Mesothelial cell of epicardium (in vitro differentiated cells): ENCODE measurements at places on chromosomes 6 and 20.

DNA sequence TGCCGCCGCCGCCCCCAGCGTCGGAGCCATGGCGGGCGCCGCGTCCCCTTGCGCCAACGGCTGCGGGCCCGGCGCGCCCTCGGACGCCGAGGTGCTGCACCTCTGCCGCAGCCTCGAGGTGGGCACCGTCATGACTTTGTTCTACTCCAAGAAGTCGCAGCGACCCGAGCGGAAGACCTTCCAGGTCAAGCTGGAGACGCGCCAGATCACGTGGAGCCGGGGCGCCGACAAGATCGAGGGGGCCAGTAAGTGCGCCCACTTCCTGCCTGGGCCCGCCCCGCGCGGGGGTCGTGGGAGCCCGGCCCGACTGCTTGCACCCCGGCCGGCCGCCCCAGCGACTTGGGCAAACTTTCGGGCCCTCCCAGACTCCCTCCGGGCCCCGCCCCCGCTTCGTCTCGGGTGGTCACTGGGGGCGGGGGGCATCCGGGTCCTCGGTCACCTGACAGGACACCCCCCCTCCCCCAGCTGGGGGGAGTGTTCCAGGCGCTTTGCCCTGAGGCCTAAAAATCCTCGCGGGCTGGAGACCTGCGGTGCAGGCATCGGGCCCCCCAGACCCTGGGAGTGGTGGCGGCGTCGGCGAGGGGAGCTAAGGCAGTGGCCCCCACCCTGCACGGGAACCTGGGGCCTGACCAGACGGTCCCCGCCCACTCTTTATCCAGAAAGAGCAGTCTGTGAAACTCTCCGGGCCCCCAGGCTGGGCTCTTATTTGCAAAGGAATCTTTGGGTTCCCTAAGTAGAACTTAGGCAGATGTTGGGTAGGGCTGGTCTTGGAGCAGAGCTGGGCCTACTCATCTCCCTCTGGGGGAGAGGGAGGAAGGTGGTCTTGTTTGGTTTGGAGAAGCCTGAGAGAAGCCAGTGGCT lies 501 bp downstream of the PLCG1 start:
- DNase-seq: peak; percentile 58

- no peak for DNase-seq
Observed at GRCh38 chr20:3164763-3165410, 5.2 kb upstream of the FASTKD5 start.

GRCh38 chr6:125207956-125208355 lies 54.4 kb downstream of the TPD52L1 start:
- no peak for DNase-seq

GRCh38 chr6:138988469-138988834 lies 399 bp upstream of the REPS1 start:
- DNase-seq: no peak

DNA sequence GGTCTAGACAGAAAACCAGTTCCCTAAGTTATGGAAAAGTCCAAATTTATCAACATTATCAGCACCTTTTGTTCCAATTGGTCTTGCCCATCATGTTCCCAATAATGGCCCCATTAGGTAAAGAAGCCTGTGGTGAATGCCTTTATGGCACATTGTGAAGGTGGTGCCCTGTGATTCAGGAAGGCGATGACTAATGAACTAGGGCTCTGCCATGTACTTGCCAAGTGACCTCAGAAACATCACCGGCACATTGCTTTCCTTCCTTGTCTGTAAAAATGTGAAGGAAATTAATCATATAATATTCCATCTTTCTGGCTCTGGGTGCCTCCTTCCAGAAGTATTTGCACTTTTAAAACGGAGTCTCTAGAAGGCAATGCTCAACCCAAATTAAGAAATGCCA lies 132.3 kb downstream of the UNC5CL start:
- DNase-seq: no peak

- DNase-seq: no peak
Observed at GRCh38 chr20:21437816-21438215, 40.5 kb upstream of the NKX2-4 start.

DNA sequence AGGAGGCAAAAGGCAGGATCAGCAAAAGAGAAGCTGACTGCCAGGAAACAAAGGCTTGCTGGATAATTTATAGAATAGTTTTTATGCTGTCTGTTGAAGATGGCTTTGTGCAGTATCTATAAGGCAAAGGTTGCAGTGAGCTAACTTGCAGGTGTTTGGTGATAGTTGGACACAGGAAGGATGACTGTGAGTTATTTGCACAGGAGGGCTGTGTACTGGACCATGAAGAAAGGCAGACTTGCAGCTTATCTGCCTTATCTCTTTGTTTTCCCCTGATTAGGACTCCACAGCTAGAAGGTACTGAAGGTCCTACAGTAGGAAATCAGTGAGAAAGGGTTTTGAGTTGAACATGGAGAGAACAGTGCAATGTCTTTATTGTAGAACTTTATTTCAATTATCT lies 2.1 kb downstream of the BTN1A1 start:
- no peak for DNase-seq

- DNase-seq: no peak
Observed at GRCh38 chr6:35299674-35300073, 2.1 kb downstream of the DEF6 start.

DNA sequence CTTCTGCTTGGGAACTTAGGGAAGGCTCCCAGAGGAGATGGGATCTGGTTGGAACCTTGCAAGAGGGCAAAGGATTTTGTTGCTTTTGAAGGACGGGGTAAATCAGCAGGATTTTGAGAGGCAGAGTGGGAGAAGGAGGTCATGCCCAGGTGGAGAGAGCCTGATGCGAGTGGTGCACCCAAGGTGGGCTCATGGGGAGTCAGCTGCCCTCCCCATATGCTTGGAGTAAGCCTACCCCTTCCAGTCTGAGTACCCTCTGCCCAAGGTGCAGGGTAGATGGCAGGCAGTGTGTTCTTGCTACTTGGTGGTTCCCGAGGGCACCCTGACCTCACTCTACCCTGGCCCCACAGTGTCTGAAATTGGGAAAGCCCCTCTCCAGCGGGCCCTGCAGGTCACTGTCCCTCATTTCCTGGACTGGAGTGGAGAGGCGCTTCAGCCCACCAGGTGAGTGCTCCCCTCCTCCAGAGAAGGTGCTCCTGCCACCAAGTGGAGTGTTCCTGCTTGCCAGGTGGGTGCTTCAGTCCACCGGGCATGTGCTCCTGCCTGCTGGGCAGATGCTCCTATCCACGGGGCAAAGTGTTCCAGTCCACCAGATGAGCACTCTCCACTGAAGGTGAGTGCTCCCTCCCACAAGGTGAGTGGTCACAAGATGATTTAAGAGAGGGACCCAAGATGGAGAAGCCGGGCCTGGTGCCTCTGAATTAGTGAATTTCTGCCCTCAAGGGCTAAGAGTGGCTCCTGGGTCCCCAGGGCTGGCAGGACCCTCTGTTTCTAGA lies 3.4 kb downstream of the BPIFB2 start:
- no peak for DNase-seq

GRCh38 chr20:62606016-62606415 lies 36.3 kb upstream of the SLCO4A1 start:
- DNase-seq: no peak

DNA sequence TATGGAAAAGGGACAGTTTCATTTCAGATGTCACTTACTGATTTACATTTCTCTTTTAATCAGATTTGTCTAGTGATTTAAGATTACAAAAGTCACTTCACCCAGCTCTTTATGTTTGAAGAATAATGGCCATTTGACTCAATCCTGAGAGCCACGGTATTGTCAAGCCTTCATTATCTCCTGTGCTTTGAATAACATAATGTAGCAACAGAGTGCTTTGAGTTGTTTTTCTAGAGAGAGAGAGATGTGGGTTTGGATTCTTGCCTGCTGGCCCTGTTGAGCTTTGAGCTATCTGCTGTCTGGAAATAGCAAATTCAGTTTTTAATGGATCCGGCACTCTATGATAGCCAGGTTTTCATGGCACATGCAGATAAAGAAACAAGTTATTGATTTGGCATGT lies 478.4 kb upstream of the SOX4 start:
- DNase-seq: no peak

DNA sequence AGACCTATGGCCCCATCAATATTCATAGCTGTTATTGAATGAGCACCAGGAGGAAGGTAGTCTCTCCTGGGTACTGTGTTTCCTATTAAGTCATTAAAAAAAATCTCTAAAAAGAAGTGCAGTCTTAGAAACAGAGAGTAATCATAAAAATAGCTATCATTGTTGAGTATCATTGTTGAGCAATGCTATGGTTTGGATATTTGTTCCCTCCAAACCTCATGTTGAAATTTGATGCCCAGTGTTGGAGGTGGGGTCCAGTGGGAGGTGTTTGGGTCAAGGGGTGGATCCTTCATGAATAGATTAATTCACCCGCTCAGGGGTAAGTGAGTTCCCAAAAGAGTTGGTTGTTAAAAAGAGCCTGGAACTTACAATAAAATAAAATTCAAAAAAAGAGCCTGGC lies 88.1 kb upstream of the IYD start:
- DNase-seq: no peak

GRCh38 chr6:39791311-39791710 lies 865 bp upstream of the DAAM2 start:
- DNase-seq: no peak

DNA sequence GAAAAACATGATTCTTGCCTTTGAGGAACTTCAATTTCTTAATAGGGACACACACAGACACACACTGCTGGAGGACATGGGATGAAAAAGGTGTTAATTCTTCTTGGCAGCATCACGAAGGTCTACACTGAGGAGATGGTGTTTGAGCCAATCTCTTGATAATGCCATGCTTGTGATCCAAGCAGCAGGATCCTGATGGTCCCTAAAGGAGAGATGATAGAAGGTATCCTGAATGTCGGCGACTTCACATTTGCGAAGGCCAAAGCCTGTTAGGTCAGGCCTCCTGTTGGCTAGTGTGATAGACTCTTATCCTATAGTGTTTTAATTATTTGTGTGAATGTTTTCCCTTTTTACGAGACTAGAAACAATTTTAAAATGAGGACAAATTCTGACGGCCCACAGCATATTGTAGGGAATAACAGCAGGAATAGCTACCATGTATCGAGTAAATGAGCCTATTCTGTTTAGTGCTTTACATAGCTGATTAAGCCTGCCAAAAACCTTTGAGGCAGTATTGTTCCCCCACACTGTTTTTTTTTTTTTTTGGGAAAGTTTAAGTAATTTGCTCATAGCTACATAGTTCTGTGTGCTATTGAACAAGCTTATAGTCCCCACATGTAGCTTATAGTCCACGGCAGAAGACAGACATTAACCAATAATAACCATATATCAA lies 15.3 kb upstream of the TFB1M start:
- DNase-seq: no peak

- DNase-seq: no peak
Observed at GRCh38 chr6:140061110-140062042, 686.9 kb upstream of the CITED2 start.

GRCh38 chr6:107642095-107642860 lies 152.4 kb downstream of the SOBP start:
- DNase-seq: no peak

- peak; percentile 40 for DNase-seq
Observed at GRCh38 chr6:139882234-139882633, 507.8 kb upstream of the CITED2 start.

- no peak for DNase-seq
Observed at GRCh38 chr20:62544505-62545055, 68.8 kb upstream of the GATA5 start.

DNA sequence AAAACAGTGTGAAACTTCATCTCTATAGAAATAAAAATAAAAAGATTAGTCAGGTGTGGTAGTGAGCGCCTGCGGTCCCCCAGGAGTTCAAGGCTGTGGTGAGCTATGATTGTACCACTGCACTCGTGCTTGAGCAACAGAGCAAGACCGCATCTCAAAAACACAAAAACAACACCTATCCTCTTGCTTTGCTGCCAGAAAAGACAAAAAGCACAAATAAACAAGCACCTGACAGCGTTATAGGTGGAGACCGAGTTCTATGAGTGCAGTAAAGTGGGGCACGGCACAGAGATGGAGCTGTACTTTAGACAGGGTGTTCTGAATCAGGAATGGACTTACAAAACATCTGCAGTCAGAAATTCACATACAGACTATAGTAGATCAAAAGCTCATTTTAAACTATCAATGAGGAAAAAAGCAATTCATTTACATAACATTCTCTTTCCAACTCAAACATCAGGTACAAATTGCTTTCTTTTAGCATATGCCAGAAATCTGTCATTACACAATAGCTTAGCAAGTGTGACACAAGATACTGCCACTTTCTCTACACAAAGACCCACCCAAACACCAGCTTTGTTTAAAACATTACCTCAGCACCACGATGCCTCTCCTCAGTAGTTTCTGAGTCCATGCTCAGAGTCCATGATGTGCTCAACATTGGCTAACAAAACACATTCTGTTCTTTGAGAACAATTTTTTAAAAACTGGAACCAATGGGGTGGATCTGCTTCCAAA lies 10.1 kb downstream of the EZR start:
- DNase-seq: no peak

DNA sequence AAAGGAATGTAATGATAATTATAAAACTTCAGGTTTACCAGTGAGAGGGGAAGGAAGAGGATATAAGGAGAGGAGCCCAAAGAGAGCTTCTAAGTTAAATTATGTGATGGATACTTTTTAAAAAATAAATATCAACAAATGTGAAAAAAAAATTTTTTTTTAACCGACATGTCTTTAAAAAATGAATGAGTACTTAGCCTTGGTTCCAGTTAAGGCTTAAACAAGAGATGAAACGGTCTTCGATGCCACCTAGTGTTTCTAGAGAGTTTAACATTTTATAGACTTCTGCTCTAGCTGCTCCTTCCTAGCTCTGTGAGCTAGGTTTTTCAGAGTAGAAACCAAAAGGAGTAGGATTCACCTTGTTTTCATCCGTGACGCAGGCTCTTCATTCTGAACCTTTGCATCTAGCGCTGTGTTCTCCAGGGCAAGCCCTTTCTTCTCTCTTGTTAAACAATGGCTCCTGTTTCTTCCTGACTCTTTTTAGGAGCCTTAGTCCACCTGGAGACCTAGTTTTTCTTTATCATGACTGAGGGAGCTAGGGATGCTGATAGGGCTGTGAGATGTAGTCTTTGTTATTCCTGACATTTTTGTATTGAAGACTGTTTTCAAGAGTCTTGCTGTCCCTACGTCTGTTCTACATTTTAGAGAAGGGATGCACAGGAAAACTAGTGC lies 42.4 kb upstream of the GNRH2 start:
- no peak for DNase-seq

DNA sequence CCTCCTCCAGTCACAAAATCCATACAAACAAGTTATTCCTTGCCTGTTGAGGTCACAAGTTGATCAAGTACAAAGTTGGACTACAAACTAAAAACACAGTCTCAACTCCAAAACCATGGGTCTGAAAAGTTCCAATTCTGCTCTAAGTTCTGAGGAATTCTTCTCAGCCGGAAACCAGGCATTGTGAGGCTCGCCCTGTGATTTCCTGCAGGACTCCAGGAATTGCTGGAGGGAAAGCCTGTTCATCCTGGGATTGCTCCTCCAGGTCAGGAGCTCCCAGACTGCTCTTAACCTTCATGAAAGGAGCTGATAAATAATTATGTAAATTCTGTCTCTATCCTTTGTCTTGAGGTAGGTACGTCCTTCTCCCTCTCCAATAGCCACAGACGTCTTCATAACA lies 8.5 kb downstream of the TRAM2 start:
- no peak for DNase-seq

GRCh38 chr6:6920987-6921313 lies 186.8 kb upstream of the RREB1 start:
- DNase-seq: no peak

GRCh38 chr6:118584911-118585310 lies 36.8 kb downstream of the PLN start:
- DNase-seq: no peak

- no peak for DNase-seq
Observed at GRCh38 chr6:37127961-37128862, 41.7 kb upstream of the PIM1 start.

GRCh38 chr20:53828682-53829254 lies 235.1 kb upstream of the ZNF217 start:
- DNase-seq: no peak
